Suppressor macrophage (primary cell): ENCODE measurements at places on chromosomes 5 and 9.
A peak's percentile ranks its signal among the peaks of the same experiment; 100 is the strongest.

GRCh38 chr9:136965771-136966484, 11.4 kb upstream of the PTGDS start:
- peak; percentile 55 for DNase-seq

- DNase-seq = no peak
Measured at GRCh38 chr9:116003397-116003796, 150.2 kb upstream of the PAPPA start.

DNA sequence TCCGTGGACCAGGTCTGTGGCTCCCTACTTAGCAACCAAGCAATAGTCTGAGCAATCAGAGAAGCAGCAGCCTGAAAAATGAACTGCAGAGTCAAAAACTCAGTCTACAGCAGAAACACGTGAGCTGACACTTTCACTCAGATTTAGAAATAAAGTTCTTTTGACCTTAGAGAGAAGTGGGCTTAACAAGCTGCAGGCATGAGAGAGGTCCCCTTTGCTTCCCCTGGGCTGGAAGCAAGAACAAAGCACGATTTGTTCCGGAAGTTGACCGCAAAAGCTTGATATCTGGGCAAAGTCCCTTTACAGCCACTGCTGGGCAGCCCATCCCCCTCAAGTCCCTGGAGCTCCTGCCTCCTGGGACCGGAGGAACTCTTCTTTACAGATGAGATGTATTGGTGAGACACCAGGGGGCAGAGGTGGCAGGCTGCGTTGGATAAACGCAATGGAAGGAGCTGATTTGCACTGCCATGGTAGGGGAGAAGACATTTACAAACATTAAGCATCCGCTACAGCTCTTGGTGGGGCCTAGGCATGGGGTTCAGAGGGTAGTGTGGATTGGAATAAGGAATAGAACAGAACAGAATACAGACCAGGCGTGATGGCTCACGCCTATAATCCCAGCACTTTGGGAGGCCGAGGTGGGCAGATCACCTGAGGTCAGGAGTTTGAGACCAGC, 5.8 kb upstream of the SOWAHA start:
- DNase-seq = no peak

DNA sequence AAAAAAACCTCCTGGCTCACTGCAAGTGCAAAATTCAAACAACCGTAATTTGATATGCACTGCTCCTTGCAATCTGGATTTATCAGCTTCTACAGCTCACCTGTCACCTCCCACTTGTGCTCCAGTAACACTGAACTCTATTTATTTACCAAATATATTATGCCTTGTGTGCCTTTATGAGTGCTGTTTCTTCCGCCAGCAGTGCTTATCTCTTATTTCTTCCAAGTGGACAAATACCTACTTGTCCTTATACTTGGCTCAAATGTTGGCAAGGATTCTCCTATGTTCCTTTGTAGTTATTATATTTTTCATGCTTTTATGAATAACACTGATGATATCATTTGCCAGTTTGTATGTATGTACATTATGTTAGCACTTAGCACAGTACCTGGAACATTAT, 145.7 kb upstream of the ARRDC3 start:
- DNase-seq = no peak

DNA sequence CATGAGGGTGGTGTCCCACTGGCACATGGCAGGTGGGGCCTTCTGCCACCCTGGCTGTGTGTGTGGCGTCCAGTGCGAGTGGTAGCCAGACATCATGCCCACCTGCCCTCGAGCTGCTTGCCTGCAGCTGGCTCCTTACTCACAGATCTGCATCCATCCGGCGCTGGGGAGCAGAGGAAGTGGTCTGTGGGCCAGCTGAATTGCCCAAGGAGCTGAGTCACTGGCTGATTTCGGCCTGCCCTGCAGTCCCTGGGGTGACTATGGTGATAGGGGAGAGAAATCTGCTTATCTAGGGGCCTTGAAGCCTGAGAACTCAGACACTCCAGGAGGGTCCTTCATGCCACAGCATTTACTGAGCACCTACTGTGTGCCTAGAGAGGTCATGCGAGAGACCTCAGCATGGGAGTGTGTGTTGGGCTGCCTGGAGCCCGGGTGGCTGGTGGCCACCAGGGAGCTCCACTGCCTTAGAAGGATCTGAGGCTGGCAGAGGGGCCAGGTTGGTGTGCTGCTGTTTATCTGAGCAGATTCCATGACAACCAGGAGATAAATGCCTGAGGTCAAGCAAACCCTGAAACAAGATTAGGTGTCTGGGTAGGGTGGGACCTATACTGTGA, 57.1 kb downstream of the SLC22A5 start:
- DNase-seq = peak; percentile 97

DNA sequence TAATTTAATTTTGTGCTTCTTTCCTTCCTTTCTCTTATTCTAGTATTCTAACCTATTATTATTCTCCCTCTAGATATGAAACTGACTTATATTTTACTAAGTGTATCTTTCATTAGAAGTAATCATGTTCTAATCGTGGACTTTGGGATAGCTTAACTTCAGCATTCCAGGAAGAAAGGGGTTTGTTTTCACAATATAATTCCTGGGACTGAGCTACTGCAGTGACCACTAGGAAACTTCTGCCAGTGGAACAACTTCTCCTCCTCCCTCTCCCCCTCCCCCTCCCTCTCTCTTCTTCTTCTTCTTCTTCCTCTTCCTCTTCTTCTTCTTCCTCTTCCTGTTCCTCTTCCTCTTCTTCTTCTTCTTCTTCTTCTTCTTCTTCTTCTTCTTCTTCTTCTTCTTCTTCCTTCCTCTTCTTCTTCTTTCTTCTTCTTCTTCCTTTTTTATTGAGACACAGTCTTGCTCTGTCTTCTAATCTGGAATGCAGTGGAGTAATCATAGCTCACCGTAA, 127.9 kb downstream of the NNT start:
- no peak for DNase-seq

- no peak for DNase-seq
Measured at GRCh38 chr9:20940447-20941173, 90.8 kb downstream of the HACD4 start.

DNA sequence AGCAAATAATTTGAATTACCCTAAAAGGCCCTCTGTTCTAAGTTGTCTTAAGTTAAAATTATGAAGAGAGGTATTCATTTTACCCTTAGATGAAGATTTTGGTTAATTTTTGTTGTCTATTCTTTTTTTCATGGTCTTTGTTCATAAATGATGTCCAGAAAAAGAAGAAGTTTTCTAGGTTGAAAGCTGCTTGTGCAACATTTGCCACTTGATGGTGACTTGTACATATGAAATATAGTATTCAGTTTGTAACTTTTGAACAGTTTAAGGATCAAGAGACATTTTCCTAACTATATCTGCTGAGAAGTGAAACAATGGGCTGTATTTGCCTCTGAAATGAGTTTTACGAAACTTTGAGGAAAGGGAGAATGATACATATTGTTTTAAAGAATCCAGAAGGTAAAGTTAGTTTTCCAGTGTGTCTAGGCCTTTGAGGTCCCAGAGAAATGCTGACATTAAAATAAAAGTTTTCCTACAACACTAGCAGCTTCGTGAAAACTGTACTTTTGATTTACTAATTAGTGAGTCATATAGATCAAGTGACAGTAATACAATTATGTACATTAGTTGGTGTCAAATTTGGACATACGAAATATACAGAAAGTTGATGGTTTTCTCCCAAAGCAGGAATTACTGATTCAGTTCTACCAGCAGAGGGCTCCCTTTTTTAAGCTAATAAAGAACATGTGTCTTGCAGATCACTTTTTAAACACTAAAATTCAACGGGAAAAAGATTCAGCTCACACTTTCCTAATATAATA, 70.5 kb downstream of the PIK3R1 start:
- DNase-seq = peak; percentile 88

DNA sequence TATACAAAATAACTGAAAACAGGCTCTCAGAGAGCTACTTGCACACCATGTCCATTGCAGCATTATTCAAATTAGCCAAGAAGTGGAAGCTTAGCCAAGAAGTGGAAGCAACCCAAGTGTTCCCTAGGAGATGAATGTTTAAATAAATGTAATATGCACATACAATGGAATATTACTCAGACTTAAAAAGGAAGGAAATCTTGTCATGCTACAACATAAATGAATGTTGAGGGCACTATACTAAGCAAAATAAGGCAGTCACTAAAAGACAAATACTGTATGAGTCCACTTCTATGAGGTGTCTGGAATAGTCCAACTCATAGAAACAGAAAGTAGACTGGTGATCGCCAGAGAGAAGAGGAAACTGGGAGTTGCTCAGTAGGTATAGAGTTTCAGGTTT, 438.1 kb downstream of the MAT2B start:
- peak; percentile 77 for DNase-seq

- no peak for DNase-seq
Measured at GRCh38 chr9:130351343-130351742, 85.8 kb downstream of the HMCN2 start.

DNA sequence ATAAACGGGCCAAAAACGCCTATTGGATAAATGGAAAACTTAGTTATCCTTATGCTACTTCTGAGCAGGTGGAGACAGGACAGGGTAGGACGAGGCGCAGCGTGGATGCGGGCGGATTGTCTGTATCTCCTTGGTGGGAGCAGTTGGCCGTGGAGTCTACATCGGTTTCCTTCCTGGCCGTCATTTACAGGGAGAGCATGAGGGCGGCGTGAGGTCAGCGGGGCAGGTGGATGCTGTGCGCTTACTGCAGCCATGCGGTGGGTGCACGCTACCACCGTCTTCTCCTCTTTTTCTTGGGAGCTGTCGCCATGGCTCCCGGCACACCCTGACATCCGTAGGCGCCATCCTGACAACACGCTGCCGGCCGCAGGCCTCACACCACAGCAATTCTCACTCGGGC, 121.3 kb downstream of the ADAMTS2 start:
- DNase-seq = no peak

GRCh38 chr5:17157294-17157693, 60.1 kb upstream of the BASP1 start:
- no peak for DNase-seq

DNA sequence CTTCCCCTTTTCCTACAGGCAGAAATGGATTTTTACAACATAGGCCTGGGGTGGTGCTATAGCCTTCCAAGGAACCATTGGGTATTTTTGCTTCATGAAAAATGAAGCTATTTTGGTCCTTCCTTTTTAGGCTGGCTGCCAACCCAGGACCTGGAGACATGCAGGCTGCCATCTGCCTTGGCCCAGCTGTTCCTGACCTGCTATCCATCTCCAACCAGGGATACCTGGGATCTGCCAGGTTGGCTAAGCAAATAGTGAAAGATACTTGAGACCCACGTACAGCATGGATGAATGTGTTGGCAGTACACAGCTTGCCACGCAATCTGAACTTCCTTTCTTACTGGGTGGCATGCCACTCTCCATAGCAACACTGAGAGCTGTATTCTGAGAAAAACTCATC, 31.1 kb downstream of the MRPS27 start:
- DNase-seq = no peak

- DNase-seq = no peak
Measured at GRCh38 chr9:137434498-137435380, 6.4 kb downstream of the ENTPD8 start.

GRCh38 chr9:98342098-98342819, 86.8 kb upstream of the TBC1D2 start:
- DNase-seq = no peak

DNA sequence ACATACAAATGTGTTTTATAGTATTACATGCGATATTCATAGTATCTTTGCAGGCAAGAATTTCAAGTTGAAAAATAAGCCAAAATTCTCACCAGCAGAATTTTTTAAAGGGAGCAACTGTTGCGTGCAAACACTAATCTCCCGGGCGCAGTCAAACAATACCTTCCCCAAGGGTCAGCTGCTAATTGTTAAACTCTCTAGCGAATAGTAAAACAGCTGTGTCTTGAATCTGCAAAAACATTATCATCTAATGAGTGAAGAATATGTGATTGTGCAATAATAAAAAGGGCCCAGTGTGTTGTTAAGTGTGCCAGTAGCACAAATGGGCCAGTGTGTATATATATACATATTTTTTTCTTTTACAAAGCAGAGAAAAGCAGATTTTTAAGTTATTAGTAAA, 131.4 kb downstream of the CCDC192 start:
- DNase-seq = no peak

- DNase-seq = no peak
Measured at GRCh38 chr5:43113546-43113945, 7.2 kb upstream of the ZNF131 start.

DNA sequence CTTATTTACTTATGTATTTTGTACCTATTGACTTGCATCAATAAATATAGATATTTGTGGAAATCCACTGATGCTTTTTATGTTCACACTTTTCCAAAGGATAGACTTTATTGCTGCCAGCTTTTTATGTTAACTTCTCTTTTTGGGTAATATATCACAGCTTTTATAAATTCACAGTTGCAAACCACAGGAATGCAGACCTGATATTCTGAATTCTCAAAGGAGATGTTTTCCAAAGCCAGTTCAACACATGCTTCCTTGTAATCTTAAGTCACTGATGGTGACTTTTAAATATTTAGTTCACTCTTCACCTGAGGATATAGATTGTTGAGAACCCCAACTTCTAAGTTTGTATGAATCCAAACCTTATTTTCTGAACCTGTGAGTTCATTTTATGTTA, 223.4 kb upstream of the PRR16 start:
- DNase-seq = no peak

DNA sequence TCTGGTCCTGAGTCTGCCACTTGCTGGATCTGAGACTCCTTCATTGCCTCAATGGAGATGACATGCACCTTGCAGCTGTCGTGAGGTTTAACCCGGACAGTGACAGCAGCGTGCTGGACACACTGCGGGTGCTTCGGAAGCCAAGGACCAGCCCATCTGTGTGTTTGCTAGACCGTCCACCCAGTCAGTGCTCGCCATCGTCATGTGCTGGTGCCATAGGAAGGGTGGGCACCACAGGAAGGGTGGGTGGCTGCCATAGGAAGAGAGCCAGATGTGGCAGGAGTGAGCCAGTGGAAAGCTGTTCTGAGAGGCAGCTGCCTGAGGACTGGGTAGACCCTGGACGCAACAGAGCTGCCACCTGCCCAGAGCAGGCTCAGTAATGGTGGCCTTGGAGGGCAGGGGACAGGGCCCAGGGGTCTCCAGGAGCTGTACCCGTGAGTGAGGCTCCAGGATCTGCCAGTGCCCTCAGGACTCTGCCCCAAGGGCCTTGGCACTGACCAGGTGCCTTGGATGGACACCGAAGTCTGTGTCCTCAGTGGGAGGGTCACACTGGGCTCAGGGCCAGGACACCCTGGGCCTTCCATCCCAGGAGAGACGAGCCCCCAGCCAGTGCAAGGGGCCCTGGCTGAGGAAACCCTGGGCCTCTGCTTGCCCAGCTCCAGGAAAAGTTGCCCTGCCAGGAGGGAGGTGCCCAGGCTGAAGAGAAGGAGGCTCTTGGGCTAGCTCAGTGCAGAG, 21.8 kb downstream of the FLT4 start:
- no peak for DNase-seq

DNA sequence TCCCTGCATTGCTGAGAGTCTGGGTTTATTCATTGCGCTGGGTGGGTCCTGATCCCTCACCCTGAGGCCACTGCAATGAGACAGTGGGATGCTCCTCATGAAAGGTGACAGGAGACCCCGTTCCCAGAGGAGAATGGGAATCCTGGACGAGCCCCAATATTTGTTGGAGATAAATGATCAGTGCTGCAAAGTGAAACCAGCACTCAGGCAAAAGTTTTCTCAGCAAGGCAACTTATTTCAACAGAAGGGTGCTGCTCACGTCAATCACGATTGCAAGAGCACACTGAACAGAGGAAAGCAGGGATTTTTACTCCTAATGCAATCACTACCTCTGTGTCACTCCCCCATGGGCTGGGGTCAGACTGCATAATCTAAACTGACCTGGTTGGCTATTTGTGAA, 110.2 kb upstream of the MAMDC2 start:
- DNase-seq = no peak

GRCh38 chr5:106699796-106700195, 970.9 kb downstream of the EFNA5 start:
- no peak for DNase-seq
